Stimulated activated CD4-positive, alpha-beta T cell treated with anti-CD3 and anti-CD28 coated beads, Interleukin-1b, Interleukin-23, amount 100 ng/mL, for 24 hours (primary cell): ENCODE measurements at places on chromosomes 12 and 14.

DNA sequence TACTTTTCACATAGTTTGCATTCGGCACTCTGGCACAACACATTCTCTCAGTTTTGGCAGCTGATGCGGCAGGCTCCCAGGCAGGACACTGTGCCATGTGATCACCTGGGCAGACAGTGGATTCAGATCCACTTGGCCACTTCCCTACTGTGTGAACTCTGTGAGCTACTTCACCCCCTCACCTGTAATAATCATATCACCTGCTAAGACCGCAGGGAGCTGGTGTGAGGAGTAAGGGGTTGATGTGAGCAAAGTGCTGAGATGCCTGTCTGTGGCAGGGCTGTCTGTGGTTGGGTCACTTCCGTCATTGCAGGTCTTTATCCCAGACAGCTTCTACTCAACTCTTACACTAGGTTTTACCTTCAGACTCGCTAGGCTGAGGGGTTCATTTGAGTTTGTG lies 50.4 kb upstream of the AMN start:
- no peak for DNase-seq

- DNase-seq, result no peak
These were observed 737.9 kb downstream of the GALC start for GRCh38 chr14:87255058-87255457.

GRCh38 chr14:29648045-29648444 lies 279.6 kb downstream of the PRKD1 start:
- no peak for DNase-seq

GRCh38 chr14:92944976-92945375 lies 22.0 kb downstream of the CHGA start:
- no peak for DNase-seq

DNA sequence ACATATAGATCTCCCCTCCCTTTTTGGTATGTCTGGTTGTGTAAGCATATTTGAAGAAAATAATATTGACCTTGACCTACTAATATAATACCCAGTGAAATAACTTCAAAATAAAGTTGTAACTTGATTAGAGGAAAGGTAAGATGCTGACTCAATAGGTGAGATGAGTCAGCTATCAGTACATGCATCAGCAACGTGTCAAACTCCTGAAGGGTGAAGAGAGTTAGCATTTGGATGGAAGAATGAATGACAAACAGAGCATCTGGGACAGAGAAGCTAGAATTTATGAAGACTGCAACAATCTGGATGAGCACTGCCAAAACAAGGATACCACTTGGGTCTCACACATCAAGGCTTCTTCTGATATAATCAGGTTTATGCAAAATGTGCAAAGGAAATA lies 74.9 kb downstream of the PPP2R5E start:
- no peak for DNase-seq

DNA sequence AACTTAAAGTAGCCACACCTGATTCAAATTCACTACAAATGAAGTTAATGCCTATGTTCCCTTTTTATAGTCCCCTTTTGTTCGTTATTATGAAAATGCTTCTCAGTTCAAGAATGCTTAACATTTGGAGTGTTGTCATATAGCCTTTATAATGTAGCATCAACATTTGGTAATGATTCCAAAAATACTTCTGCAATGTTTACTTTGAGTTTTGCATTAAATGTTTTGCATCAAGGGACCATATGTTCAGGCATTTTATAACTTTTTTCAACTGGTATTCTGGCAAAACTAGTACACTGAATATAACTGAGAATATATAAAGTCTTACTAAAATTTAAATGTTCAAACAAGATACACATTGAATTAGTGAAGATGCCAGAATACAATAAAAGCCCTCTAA lies 209.6 kb upstream of the SLC16A7 start:
- DNase-seq, result no peak

DNA sequence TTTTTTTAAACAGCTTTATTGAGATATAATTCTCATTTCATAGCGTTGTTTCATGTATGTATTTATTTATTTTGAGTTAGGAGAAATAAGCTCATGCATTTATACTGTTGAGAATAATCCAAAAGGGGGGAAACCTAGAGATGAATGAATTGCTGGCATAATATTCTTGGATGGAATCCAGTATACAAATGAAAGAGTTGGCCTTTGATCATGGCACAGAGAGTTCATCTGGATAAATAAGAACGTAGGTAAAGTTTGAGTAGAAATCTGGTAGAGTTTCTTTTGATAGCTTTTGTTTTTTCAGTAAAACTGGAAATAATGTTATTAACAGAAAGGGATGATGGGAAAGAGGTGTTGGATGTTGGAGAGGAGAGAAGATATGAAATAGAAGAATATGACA lies 166.2 kb downstream of the LRRK2 start:
- no peak for DNase-seq

GRCh38 chr14:37946819-37947218 lies 260.9 kb upstream of the SSTR1 start:
- no peak for DNase-seq

DNA sequence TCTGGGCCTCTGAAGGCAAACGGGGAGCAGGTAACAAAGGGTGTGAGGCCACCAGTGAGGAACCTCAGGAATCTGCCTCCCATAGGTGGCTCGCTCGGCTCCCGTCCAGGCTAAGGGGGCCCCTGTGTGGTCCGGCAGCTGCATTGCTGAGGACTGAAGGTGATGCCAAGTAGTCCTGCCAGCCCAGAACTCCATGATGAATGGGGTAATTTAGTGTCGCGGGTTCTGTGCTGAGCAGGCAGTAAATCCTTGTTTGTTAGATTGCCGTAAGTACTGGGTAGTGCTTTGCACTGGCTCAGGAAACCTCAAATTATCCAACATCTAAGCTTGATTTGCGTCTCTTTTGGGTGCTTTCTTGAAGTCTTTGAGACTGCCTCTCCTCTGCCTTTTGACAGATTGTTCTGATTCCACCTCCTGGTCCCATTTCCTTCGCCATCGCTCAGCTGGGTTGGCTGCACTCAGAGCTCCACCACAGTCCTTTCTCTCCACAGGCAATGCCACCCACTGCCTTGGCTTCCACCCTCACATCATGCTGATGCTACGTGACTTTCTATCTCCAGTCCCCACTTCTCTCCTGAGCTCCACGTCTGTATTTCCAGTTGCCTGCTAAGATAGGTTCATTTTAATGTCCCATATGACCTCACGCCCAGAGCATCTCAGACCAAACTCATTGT lies 392.0 kb downstream of the FUT8 start:
- no peak for DNase-seq

GRCh38 chr12:104218935-104219334 lies 3.4 kb downstream of the TXNRD1 start:
- DNase-seq, result no peak

DNA sequence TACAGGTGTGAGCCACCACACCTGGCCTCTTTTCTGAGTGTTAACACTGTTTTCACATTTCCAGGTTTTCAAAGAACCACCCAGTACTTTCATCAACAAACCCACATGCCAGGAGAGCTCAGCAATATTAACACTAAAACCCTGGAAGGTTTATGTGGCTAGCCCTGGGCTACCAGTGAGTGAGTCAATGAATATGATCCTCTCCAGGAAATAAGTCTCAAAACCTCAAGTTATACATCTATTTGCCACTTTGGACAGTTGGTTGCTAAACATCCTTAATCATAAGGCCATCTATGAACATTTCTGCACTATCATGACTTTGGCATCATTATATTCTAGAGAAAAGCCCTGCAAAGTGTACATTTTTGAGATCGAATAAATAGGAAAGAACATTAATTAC lies 6.3 kb upstream of the CDKL1 start:
- DNase-seq, result no peak

GRCh38 chr12:19694627-19695026 lies 255.3 kb downstream of the AEBP2 start:
- DNase-seq, result no peak

DNA sequence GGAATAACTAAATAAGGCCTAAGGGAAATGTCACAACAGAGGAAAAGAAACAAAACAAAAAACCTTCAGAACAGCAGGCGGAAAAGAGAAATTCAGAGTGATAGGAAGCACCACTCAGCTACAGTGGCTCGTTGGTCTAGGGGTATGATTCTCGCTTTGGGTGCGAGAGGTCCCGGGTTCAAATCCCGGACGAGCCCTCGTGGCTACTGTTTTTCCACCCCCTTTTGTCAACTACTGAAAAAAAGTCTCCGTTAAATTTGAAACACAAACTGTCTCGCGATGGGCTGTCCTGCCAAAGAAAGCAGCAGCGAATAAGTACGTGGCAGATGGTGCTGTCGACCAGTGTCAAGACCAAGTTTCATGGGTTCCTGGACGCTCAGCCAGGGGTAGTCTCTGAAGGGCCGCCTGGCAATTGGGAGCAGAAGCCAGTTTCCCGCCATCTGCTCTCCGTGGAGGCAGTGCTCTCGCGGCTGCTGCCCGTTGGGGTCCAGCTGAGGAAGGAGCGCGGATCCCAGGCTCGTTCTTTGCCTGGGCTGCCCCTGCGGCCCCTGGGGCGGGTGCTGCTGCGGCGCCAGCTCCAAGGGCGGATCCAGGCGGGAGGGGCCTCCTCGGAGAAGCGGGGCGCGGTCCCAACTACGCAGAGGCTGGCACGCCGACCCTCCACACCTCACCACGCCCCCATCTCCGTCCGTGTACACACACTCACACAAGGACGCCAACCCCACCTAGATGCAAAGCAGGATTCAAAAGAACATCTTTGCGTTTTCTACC lies at the start of gene RNASE4:
TSS of gene RNASE4 (plus strand) at position 670 of the 771 bp plus-strand sequence. CDS start 14,812 bp downstream, outside the sequence.
- peak; percentile 79 for DNase-seq

- DNase-seq, result no peak
These were observed 84.4 kb downstream of the ARF6 start for GRCh38 chr14:49977126-49977841.

GRCh38 chr12:1815814-1816729 lies 4.3 kb upstream of the LRTM2 start:
- DNase-seq, result no peak

DNA sequence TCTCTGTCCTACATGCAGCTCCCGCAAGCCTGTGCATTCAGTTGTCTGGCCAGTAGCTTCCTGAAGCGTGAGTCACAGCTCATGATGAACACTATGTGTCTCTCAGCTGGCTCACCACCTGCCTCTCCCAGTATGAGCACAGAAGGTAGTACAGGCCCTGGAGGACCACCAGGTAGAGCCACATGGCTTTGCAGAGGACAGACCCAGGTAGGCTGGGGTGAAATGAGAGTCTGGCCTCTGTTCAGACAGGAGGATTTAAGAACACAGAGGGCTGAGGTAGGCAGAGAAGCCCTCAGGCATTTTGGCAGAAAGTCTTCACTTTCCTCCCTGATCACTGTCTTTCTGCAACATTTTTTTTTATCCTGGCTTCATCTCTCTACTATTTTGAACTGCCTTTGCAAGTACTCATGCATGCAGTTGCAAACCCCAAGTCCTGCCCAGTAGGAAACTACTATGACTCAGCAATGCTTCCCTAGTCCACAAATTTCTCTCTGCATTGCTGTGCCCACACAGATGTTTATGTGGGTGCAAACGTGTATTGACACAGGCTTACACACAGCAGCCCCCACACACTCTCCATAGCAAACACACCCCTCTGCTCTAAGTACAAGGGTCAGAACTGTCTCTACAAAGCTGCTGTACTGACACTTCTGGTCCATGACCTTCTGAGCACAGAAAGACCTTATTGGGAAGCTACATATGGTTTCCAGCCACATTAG lies 7.2 kb upstream of the SDR9C7 start:
- DNase-seq, result no peak
